Left cardiac atrium (tissue), 4 donors: ENCODE measurements at places on chromosomes 16 and 17. TPM values are rescaled to one million over a fixed set of nuclear protein-coding genes. Genes with fewer than 3 reads are reported as not detected.

ASGR2 gene
- 0.62 TPM for total RNA-seq

TPSD1 gene
- 0.91 TPM for total RNA-seq

IKZF3 gene
- total RNA-seq = 1.7 TPM

SDF2 gene
- 32.9 TPM for total RNA-seq

FN3K gene
- 49.9 TPM for total RNA-seq

MEFV gene
- 1.9 TPM for total RNA-seq

SLC7A6 gene
- total RNA-seq = 51.6 TPM

UTS2R gene
- 1.4 TPM for total RNA-seq

CLEC3A gene
- not detected for total RNA-seq

FOXF1 gene
- 0.41 TPM for total RNA-seq

NPIPB6 gene
- total RNA-seq = 0.56 TPM

FZD2 gene
- total RNA-seq = 4.3 TPM

C1QTNF8 gene
- total RNA-seq = not detected

NUDT7 gene
- 25.8 TPM for total RNA-seq

CXCL16 gene
- total RNA-seq = 6.5 TPM

FA2H gene
- 0.31 TPM for total RNA-seq
